Iris pigment epithelial cell (primary cell): ENCODE measurements at places on chromosomes 1 and 21.

DNA sequence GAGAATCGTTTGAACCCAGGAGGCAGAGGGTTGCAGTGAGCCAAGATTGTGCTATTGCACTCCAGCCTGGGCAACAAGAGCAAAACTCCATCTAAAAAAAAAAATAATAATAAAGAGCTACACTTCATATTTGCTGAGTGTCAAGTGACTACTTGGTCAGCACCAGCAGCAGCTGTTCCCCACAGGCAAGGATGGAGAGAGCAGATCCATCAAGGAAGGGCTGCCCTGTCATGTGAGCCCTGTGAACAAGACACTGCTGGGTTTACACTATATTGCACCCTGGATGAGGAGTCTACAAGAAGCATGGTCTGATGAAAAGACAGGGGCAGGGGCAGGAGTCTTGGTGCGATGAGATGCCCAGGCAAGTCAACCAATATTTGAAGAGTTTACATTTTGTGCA is 3.6 kb downstream of the CTNNBIP1 start:
- no peak for DNase-seq

GRCh38 chr1:150874455-150875196 is 1.8 kb downstream of the ARNT start:
- DNase-seq: peak; percentile 16

DNA sequence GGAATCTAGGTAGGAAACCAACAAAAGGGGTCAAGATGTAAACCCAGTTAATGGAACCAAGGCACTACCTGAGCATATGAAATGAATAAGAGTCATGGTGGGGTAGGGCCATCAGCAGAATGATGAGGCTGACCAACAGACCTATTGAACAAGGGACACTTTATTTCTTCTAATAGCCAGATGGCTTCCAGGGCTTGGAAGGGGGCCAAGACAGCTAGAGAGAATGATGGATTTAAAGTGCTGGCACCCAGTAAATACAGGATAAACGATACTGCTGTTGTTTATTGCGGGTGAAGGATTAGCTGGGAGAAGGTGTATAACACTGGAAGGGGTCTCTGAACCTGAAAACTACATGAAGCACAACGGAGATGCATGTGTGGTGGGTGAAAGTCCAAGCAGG is 15.6 kb downstream of the DDAH1 start:
- DNase-seq: no peak

GRCh38 chr1:235650341-235651169 is 971 bp upstream of the GNG4 start:
- no peak for DNase-seq

GRCh38 chr1:56631901-56632300 is 13.2 kb upstream of the PRKAA2 start:
- no peak for DNase-seq

DNA sequence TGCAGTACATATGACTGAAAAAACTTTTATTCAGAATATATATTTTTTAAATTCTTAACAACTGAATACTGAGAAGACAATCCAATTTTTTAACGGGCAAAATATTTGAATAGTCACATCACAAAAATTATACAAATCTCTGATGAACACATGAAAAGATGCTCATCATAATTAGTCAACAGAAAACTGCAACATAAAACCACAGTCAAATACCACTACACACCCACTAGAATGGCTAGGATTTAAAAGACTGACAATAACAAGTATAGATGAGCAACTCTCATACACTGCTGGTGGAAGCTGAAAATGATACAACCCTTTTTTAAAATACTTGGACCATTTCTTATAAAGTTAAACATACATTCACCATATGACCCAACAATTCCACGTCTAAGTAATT is 87.7 kb upstream of the TNFSF4 start:
- DNase-seq: peak; percentile 66

- no peak for DNase-seq
Observed at GRCh38 chr1:156876281-156876680, 15.6 kb downstream of the NTRK1 start.

- DNase-seq: no peak
Observed at GRCh38 chr1:193590102-193590501, 403.7 kb upstream of the B3GALT2 start.

DNA sequence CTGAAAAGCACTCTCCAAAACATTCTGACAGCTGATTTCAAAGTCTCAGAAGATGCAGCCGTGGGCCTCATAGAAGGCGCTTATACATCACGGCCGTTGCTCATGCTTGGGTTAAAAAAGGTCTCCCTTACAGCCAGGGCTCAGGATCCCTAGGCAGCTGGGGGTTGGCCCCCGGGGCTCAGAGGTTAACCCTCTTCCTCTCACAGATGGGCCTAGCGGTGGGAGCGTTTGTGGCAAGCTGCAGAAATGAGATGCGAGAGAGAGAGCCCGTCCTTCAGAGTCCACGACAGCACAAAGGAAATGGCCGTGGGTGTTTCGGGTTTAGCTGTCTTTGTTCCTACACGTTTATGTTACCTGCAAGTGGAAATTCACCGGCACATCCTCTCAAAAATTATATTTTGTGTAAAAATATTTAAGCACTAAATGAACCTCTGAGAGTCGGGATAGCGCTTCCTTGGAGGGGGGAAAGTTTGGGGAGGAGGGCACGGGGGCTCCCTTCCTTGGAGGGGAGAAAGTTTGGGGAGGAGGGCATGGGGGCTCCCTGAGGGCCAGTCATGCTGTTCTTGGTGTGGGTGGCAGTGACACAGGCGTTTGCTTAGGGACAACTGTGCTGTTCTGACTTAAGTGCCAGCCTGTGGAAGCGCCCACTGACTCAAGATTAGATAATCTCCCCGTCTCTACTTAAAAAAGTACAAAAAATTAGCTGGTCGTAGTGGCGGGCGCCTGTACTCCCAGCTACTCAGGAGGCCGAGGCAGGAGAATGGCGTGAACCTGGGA is 20.5 kb upstream of the PRDM15 start:
- no peak for DNase-seq

- DNase-seq: no peak
Observed at GRCh38 chr1:116833718-116834117, 76.0 kb upstream of the PTGFRN start.

- no peak for DNase-seq
Observed at GRCh38 chr1:155973723-155974122, 4.6 kb downstream of the ARHGEF2 start.

DNA sequence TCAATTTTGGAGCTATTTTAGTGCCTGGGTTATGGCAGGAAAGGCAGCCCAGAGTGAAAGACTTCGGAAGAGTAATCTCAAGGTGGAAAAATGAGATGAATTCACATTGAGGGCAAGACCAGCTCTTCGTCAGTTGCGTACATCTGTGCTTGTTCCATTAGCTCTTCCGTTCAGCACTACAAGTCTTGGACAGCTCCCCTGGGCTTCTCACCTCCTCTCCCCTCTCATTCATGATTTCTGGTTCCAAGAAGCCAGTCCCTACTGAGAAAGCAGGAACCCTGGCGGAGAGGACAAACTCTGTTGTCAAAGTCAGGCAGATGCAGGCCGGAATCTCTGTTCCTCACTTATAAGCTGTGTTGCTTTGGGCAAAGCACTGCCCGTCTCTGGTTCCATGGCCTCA is 76.5 kb downstream of the ACTL8 start:
- DNase-seq: peak; percentile 49

GRCh38 chr1:154179946-154180687 is 11.8 kb downstream of the TPM3 start:
- DNase-seq: no peak

GRCh38 chr1:161299347-161299746 is 10.4 kb downstream of the MPZ start:
- DNase-seq: no peak
